ENCODE measurements at places on chromosomes 2 and 18.

DNA sequence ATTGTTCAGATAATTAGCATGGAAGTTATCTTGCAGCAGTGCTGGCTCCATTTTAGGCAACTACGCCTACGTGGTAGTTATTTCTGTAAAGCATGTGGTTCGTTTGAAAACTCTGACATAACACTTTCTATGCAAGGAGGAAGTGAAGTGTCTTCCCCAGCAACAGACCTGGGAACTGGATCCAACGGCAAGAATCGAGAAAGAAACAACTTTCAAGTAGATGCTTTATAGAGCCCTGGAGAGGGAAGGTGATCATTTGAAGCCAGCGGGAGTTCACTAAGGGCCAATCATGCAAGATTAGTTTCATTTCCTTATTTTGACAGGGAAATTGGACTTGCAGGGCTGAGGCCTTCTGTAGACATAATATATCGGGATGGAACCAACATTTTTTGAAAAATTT, 218.3 kb downstream of the ACKR3 start:
- no peak for DNase-seq

DNA sequence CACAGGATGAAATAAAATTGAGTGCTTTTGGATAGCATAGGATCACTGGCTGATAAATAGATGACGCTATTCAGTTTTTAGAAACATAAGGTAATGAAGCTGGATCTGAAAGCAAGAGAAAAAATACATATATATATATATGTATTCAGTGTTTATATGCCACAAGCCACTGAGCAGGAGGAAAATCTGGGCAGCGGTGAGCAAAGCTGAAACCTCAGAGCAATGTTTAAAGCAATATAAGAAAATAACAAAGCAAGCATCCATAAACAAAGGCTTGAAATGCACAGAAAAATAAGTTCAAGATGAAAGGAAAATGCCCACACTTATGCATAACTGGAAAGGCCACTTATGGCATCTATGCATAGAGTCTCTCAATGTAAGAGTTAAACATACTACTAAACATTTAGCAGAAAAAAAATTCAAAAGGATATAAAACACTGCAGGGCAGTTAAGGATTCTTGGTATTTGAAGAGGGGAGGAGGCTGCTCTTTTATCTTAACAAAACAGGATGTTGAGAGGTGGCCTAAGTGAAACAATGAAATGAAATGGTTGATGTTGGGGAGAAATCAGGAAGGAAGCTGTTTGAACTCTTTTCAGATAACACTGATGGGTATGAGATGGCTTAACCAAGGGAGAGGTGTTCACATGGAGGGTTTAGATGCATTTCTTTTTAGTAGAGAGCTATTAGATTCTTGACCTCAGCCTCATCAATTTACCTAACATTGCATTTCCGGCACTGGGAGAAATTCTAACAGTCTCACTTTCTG, 129.1 kb downstream of the ARHGAP15 start:
- DNase-seq = no peak

DNA sequence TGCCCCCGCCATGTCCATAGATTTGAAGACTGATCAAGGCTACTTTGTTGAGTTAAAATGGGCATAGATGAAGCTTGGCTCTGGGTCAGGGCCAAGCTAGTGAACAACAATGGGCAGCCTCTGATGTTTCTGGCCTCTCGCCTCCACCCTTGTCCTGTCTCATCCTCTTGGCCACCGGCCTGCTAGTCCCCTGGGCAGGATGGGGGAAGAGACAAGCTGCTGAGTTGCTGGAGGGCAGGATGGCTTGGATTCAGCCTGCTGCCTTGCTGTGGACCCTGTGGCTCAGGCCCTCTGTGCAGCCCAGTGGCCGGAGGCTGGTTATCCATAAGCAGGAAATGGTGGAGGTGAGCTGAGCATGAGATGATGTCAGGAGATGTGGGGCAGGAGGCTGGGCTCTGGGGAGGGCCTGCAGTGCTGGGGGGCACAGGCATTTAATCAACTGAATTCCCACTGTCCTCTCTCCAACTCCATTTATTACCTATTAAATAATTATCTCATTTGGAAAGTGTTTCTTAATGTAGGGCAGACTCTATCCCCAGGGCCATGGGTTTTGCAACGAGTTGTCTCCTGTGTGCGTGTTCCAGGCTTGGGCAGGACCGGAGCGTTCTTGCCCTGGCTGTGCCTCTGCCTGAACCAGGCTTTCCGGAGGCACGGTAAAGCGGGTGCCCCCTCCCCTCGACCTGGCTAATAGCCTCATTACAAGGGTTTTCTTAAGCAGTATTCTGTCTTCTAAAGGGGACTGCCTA, 122.9 kb downstream of the GLI2 start:
- DNase-seq = no peak

DNA sequence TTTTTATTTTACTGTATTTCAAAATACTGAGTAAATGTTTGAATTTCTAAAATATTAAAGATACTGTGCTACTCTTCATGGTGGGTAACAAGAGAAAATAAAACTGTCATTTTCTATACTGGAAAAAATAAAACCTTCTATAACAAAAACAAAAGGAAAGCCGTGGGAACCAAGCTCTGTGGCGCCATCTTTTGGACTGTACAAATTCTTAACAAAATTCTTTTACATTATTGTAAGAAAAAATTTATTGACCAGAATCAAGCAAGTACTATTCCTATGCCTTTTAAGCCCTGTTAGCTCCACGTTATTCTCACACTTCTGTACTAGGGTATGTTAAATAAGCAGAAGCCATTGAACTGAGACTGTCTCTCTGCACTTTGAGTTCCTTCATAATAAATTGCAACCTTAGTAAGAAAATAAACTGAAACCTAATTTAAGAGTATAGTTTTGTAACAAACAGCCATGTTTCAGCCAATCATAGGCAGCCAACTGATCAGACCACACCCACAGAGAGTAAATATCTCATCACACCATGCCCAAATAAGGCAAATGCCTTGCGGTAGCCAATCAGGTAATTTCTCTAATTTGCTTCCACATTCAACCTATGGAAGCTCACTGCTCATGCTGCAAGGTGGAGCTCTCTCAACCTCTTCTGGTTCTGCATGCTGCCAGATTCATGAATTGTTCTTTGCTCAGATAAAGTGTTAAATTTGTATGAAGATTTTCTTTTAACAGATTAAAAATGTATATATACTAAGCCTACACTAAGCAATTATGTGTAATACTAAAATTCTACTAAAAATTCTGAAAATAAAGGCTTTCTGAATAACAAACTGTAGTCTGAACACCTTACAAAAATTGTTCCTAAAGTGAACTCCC, 42.2 kb downstream of the HIBCH start:
- peak; percentile 4 for DNase-seq

- DNase-seq = no peak
These were observed 113.1 kb upstream of the ID2 start for GRCh38 chr2:8568543-8569302.

DNA sequence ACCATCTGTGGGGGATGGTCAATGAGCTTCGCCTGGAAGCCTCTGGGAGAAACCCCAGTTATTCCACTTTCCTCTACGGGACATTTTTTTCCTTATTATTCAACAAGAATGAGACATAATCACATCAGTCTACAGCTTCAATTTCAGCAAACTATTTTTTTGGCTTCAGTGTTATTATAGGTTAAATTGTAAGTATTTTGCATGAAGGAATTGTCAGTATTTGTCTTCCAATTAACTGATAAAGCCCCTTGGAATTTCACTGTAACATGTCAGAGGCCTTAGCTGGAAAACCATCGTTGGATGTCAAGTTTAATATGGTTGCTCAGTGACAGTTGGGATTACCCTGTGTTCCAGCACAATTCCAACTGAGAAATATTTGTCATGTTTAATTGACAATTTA, 480.9 kb upstream of the CHST9 start:
- no peak for DNase-seq

GRCh38 chr18:49767111-49768050, 46.0 kb downstream of the ACAA2 start:
- no peak for DNase-seq

- DNase-seq = no peak
These were observed 40.6 kb downstream of the ITGB1BP1 start for GRCh38 chr2:9382604-9383235.

GRCh38 chr18:39721712-39722111, 2156.1 kb upstream of the CELF4 start:
- no peak for DNase-seq

DNA sequence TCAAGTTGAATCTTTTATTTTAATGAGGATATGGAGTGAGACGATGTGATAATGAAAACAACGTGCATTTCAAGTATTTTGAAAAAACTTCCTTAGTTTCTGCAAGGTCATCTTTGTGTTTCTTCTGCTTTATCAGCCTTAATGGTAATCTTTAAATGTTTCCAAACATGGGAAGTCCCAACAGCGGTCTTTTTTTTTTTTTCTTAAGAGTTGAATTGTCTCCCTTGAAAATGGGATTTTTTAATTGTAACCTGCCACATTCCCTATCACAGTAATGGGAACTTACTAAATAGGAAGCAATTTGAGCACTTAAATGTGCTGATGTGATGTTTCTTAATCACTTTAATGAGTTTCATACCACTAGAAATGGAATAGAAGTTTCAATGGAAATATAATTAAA, 45.8 kb downstream of the ATIC start:
- DNase-seq = no peak

DNA sequence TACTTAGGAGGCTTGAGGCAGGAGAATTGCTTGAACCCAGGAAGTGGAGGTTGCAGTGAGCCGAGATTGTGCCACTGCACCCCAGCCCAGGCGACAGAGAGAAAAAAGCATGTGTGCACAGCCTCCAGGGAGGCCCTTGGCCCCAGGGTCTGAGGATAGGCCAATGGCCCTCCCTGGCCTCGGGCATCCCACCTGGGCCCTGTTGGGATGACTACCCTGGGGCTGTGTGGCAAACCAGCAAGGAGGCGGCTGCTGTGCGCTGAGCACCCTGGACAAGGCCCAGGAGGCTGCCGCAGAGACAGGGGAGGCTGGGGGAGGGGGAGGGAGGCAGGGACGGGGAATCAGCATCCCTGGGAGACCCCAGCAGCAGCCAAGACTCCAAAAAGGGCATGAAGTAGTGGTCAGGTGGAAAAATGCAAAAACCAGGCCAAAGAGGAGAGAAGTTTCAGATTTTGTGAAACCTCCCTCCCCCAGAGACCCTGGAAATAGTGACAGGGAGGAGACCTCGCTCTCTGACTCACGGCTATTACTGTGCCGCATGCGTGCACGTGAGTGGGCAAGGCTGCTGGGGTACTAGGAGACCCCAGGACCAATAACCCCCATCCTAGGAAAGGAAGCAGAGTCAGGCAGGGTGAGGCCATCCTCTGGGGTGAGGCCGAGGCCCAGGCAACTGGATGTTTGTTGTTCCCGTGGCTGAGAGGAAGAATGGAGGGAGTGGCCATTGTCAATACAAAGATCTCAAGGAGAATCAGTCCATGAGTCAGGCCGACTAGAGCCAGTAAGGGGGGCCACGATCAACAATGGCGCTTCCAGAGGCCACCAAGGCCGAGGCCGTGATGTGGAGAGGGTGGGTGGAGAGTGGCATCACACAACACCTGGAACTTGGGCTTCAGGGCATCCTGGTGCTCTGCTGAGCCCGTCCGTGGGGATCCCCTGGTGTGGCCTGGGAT, 16.0 kb upstream of the B3GNT7 start:
- DNase-seq = no peak

- no peak for DNase-seq
These were observed 36.4 kb downstream of the FAM168B start for GRCh38 chr2:131056932-131057287.

DNA sequence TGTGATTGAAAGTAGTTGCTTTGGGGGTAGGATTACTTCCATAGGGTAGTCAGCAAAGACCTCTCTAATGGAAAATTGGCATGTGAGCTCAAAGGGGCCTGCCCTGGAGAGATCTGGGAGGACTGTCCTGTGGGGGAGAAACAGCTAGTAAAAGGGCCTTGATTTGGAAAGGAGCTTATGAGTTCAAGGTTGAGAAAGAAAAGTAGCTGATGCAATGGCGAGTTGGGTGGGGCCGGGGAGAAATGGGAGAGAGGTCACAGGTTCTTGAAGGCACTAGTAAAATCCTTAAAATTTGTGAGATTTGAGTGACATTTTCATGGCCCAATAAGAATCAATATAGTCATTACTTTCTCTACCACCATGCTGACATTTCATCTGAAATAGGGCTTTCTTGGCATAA, 82.0 kb upstream of the CCDC195 start:
- DNase-seq = no peak

GRCh38 chr2:231535961-231536360, 5.7 kb upstream of the NMUR1 start:
- DNase-seq = no peak
